NCI-H1930 (cell line): ENCODE measurements at places on chromosomes 6 and 20.

GRCh38 chr20:63756648-63756991 is 17.0 kb downstream of the SLC2A4RG start:
- DNase-seq, result no peak

DNA sequence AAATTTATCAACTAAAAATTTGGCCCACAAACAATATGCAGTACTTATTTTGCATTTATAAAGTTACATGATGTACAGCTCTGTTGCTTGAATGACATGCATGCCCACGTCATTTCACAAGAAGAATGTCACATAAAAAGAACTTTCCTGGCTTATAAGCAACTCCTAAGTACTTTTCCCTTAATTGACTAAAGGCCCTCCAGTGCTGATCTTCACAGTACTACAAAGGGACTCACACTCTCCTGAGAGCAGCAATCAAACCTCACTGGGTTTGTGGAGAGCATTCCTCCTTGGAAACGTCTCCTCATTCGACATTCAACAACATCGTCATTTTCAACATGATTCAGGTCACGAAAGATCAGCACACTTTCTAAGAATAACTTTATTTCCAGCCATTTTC is 111.1 kb downstream of the IPCEF1 start:
- DNase-seq, result no peak

DNA sequence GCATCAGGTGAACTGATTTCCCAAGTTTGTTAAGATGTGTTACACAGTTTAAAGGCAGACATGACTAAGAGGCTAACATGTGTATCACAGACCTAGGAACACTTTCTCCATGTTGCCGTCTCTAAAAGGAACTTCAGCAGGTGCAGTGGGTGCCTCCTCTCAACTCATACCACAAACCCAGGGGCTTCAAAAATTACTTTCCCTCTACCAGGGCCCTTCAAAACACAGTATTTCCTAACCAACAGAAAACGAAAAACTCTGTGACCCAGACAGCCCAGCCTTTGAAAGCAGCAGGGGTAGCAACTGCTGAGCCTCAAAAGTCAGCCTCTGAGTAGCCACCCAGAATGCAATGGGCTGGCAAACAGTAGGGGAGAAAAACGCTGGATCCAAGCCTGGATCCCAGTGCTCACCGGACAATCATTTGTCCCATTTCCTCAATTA is 28.5 kb downstream of the B4GALT5 start:
- DNase-seq, result no peak

DNA sequence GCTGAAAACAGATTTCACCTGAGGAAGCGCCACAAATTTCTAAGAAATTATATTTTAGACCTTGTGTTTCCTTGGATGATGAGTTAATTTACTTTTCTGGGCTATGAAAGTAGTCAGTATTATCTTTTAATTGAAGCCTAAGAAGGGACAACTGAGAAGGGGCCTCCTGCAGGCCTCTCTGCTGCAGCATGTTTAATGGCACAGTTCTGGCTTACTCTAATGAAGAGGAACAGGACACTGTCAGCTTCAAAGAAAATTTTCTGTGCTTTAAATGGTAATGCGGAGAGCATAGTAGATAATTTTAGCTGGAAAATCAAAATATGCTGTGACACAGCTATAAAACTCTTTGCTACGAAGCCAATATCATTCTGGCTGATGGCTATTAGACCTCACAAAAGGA is 167.4 kb downstream of the HDGFL1 start:
- DNase-seq, result no peak

- DNase-seq, result no peak
Observed at GRCh38 chr6:157376241-157376640, 4.7 kb upstream of the ZDHHC14 start.

DNA sequence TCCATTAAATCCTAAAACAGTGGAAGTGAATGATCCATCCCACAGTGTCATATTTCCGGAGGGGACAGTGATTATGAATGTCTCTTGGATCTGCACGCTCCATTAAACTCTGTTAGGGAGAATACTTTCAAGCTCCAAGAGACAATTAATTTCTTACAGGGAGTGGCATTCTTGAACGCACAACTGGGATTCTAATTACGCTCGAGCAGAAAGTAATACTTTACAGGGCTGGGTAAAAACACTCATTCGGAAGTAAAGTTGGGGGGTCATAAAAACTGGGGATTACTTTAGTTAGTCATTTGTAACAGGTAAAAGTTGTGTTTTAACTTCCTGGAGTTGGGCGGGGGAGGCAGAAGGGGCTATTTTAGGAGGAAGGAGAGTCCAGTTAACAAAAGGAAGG is 151.8 kb downstream of the ZFP64 start:
- no peak for DNase-seq

DNA sequence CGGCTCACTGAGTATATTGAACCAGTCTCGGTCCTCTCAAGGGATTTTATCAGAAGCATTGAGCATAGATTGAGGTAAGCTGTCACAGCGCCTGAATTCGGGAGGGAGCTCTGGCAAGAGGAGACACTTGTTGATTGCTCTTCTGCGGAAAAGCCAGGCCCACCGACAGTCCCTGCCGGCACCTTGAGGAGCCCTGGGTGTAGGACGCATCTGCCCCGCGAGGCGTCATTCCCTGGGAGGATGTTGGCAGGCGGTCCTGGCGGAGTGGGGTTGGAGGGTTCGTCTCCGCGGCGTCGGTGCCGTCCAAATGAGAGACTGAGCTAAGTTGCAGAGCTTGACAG is 843 bp downstream of the FBXO9 start:
- DNase-seq, result no peak

DNA sequence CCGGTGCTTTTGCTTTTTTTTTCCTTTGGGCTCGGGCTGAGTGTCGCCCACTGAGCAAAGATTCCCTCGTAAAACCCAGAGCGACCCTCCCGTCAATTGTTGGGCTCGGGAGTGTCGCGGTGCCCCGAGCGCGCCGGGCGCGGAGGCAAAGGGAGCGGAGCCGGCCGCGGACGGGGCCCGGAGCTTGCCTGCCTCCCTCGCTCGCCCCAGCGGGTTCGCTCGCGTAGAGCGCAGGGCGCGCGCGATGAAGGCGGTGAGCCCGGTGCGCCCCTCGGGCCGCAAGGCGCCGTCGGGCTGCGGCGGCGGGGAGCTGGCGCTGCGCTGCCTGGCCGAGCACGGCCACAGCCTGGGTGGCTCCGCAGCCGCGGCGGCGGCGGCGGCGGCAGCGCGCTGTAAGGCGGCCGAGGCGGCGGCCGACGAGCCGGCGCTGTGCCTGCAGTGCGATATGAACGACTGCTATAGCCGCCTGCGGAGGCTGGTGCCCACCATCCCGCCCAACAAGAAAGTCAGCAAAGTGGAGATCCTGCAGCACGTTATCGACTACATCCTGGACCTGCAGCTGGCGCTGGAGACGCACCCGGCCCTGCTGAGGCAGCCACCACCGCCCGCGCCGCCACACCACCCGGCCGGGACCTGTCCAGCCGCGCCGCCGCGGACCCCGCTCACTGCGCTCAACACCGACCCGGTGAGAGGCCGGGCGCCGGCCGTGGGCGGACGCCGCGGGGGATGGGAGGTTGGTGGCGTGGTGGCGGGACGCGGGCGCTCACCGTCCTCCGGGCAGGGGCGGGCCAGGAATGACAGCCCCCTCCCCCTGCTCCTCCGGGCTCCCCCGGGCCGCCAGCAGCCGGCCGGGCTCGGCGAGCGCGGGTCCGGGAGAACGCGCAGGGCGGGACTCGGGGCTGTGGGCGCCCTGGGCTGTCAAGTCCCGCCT is 606 bp downstream of the ID4 start:
- no peak for DNase-seq

DNA sequence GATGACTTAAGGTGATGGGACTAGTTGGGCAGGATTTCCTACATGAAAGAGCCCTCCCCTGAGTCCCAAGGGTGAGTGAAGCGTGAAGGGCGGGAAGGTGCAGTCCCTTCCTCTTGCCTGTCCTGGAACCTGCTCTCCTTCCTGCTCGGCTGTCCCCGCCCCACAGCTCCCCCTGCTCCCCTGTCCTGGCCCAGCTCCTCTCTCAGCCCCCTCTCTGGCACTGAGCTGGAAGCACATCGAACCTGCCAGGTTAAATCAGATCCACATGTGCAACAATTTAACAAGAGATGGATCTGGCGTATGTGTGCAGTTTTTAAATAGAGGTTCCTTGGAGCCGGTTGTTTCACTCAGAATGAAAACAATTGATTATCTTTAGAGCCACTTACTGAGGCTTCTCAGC is 95.0 kb downstream of the LRFN2 start:
- no peak for DNase-seq

- DNase-seq, result no peak
Observed at GRCh38 chr20:916125-916799, at the start of gene ANGPT4. ANGPT4 (minus strand) TSS chr20:916334; CDS start chr20:916214, 120 bp downstream.

DNA sequence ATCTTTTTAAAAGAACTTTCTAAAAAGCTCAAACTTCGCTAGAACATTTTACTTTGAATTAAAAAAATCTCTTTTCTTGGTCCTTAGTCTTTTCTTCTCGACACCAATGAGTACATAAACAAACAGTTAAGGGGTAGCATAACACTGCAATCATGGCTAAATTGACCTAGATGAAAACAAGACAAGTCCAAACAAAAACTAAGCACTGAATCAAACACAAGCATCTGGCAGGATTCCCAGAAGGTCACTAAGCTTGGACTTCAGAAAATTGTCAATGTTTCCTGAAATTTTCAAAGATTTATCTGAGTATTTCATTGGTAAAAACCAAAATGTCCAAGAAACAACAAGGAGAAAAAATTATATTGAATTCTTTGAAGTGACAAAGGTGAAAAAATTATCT is 5.0 kb downstream of the COL21A1 start:
- DNase-seq, result peak; percentile 30
